ENCODE measurements at places on chromosomes 11 and 22.

- DNase-seq: no peak
Measured at GRCh38 chr11:45723397-45723796, 58.0 kb upstream of the CHST1 start.

DNA sequence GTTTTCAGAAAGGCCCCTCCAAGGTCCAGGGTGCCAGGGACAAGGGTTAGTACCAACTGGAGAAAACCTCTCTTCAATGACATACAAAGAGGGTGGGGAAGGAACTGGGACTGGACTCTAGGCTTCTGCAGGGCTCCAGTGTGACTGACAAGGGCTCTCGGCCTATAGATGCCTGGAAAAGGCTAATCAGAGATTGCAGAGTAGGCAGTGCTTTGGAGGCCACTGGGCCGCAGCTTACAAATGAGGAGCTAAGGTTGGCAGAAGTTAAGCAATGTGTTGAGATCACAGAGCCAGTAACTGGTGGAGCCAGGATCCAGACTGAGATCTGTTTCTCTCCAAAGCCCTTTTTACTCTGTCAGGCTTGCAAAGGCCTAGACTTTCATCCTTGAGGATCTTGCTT lies 7.4 kb upstream of the DGKZ start:
- no peak for DNase-seq

GRCh38 chr11:75475767-75476650 lies 43.0 kb upstream of the KLHL35 start:
- DNase-seq: no peak

DNA sequence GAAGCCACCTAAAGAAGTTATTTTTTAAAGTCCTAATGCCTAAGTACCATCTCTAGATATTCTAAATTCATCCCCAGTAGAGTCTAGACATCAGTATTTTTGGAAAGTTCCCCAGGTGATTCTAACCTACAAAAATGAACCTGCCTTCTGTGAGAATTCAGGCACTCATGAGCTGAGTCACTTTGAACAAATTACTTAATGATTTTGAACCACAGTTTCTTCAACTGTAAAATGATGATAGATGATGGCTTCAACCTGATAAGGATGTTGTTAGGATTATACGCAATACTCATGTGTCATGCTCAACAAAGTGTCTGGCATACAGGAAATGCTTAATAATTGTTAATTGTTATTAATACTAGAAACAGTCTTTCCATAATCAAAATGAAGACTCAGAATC lies 82.8 kb upstream of the OR5AK2 start:
- no peak for DNase-seq

GRCh38 chr11:86954269-86955110 lies 705 bp downstream of the FZD4 start:
- DNase-seq: no peak

DNA sequence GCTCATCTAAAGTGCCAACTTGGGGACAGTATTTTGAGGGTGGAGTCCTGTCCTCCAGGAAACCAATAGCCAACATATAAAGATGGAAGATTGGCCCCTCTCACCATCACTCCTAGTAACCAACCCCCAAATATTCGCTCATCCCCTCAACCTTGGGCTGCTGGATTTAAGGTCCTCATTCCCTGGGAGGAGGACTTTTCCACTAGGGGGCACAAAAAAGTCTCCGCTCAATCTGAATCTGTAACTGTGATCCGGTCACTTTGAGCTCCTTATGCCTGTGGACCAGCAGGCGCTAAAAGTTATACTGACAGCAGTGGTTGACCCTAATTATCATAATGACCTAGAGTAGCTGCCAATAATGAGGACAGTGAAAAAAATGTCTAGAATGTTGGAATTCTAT lies 20.5 kb upstream of the CLPB start:
- no peak for DNase-seq

- DNase-seq: no peak
Measured at GRCh38 chr22:17097701-17098100, 12.9 kb downstream of the IL17RA start.

GRCh38 chr11:125579811-125580210 lies 10.5 kb downstream of the EI24 start:
- no peak for DNase-seq

GRCh38 chr22:42912059-42912458 lies 55.0 kb upstream of the ARFGAP3 start:
- no peak for DNase-seq

DNA sequence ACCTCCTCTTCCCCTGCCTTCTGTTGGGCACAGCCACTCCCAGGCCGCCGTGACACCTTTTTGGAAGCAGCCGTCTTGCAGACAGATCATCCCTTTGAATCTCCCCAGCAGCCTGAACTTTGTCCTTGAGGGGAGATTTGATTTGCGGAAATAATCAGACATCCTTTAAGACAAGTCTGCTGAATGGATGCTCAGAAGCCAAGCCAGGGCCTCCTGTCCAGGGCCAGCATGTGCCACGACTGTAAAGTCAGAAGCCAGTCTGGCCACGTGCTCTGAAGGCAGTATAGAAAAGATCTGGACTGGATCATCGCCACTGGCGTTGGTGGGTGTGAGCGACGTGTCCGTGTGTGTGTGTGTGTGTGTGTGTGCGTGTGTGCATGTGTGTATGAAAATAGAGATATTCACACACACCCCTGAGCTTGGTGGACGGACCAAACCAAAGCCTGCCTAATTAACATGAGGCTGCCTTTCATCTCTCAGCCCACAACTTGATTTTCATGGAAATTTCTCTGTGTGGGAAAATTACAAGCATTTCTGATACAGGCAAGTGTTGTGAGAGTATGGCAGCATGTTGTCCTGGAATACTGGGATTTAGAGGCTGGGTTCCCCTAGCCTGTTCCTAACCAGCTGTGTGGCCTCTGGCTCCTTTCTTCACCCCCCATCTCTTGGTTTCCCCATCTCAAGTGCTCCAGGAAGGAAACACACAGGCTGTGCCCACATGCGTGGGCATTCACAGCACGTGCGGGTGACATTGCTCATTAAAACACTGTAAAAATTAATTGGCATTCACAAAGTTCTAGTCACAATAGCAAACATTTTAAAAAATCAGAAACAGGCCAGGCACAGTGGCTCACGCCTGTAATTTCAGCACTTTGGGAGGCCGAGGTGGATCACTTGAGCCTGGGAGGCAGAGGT lies 61.8 kb upstream of the WNT7B start:
- no peak for DNase-seq

- DNase-seq: no peak
Measured at GRCh38 chr11:101552888-101553287, 30.9 kb downstream of the TRPC6 start.

- peak; percentile 32 for DNase-seq
Measured at GRCh38 chr22:46614025-46614931, 5.9 kb upstream of the GRAMD4 start.

DNA sequence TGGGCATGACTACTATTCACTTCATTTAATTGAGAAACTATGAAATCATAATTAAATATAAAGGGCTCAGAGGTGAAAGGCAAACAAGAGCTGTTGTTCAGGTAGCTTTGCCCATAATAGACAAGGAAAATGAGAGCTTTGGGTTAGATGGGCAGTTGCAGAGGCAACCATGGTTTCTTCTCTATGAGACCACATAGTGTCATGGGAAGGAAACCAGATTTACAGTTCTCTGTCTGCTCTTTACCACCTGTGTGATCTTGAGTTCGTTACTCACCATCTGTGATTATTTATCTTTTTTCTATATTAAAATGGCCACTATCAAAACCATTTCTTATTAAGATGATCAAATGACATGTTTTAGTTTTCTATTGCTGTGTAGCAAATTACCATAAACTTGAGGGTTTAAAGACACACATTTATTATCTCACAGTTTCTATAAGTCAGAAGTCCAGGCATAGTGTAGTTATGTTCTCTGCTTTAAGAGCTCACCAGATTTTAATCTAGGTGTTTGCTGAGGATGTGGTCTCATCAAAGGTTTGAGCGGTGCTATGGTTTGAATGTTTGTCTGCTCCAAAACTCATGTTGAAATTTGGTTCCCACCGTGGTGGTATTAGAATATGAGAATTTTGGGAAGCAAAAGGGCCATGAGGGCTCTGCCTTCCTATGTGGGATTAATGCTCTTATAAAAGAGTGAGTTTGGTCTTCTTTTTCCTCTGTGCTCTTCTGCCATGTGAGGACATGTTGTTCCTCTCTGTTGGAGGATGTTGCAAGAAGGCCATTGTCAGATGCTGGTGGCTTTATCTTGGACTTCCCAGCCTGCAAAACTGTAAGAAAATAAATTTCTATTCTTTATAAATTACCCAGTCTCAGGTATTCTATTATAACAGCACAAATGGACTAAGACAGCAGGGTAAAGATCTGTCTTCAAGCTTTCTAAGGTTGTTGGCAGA lies 38.2 kb downstream of the OR2AG2 start:
- no peak for DNase-seq

GRCh38 chr11:70050243-70050642 lies 27.9 kb upstream of the ANO1 start:
- no peak for DNase-seq

GRCh38 chr11:72353861-72354260 lies 80.5 kb downstream of the CLPB start:
- no peak for DNase-seq
